ENCODE measurements at places on chromosomes 7 and 10.

GRCh38 chr10:31341552-31341951, 22.5 kb downstream of the ZEB1 start:
- DNase-seq, result no peak

GRCh38 chr10:38025283-38025682, 14.8 kb downstream of the ZNF33A start:
- DNase-seq, result no peak

DNA sequence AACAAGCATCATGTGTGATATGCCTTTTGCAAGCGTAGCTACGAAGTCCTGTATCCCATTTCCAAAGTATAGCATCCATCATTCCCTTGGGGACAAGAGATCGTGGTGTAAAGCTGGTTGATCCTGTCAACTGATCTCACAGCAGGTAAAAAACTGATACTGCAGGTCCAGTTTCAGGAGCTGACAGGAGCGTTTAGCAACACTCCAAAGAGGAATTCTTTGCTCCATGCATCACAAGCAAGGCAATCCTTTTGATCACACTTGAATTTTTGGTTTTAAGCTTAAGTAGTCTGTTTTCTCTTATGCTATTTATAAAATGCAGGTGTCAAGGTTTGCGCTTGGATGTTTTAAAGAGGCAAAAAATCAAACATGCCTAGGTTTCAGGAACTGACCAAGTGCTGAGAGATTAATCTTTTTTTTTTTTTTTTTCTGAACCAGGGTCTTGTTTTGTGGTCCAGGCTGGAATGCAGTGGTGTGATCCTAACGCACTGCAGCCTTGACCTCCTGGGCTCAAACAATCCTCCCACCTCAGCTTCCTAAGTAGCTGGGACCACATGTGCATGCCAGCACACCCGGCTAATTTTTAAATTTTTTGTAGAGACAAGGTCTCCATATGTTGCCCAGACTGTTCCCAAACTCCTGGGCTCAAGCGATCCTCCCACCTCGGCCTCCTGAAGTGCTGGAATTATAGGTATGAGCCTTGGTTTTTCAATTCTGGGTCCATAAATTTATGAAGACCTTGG, 1.8 kb upstream of the ZDHHC4 start:
- DNase-seq, result no peak

DNA sequence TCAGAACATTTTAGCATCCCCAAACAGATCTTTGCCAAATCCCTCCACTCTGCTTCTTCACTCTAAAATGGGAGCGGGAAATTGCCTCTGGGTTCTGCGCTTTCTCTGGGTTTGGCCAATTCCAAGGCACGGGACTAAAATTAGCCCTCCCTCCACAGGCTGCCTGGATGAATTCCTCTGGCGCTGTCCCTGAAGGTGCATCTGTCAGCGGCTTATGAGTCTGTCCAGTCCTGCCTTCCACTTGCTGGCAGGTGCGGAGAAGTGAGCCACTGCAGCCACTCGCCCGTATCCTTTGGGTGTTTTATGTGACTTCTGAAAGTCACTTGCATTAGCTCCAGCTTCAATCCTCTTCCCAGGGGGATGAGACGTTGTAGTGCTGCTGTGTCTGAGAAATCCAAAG, 121.6 kb downstream of the SH2D4B start:
- no peak for DNase-seq

- DNase-seq, result no peak
Observed at GRCh38 chr7:7792056-7792455, 73.6 kb upstream of the RPA3 start.

- DNase-seq, result no peak
Observed at GRCh38 chr7:105478606-105479005, 43.5 kb downstream of the PUS7 start.

GRCh38 chr10:15897287-15897686, 37.0 kb upstream of the MINDY3 start:
- DNase-seq, result no peak

DNA sequence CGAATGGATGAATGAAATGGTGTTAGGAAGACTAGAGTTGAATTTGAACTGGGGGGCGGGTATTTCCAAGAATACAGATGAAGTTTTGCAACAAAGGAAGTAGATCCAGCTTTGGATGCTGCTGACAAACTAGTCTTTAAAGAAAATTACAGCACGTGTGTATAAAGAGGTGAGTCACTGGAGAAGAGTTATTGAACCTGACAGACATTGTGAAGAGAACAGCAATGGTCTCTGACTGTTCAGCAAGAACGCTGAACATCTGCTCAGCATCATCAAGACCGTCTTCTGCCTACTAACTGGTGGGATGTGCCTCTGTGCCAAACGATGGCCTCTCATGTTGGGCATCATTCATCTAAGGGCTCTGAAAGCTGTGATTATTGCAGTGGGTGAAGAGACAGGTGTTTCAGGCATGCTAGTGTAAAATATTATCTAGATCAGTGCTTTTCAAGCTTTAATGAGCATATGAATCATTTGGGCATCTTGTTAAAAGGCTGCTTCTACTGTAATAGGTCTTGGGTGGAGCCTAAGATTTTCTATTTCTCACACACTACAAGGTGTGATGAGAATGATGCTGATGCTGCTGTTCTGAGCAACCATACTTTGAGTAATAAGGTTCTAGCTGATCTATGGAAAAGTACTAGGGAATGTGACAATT, 291.3 kb downstream of the PTEN start:
- no peak for DNase-seq

- DNase-seq, result no peak
Observed at GRCh38 chr7:112407261-112407660, 43.0 kb upstream of the IFRD1 start.

DNA sequence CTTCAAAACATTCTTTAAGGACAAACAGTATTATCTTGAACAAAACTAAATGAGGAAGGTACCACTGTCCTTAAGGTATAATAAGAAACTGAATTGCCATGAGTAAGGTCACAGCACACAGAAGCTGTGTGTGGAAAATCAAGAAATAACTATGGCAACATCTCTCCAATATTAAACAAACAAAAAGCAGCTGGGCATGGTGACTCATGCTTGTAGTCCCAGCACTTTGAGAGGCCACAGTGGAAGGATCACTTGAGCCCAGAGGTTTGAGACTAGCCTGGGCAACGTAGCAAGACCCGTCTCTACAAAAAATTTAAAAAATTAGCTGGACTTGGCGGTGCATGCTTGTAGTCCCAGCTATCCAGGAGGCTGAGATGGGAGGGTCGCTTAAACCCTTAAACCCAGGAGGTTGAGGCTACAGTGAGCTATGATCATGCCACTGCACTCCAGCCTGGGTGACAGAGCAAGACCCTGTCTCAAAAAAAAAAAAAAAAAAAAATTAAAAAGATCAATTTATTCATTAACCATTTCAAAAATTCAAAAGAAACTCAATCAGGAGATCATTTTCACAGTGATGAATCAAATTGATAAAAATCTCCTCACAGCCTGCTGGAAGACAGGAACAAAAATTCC, 195.4 kb downstream of the SKIDA1 start:
- no peak for DNase-seq

GRCh38 chr7:54544527-54545240, 2.5 kb downstream of the VSTM2A start:
- no peak for DNase-seq

- no peak for DNase-seq
Observed at GRCh38 chr7:155455776-155456737, 1.9 kb upstream of the EN2 start.
